ENCODE measurements at places on chromosomes 3 and 15.

DNA sequence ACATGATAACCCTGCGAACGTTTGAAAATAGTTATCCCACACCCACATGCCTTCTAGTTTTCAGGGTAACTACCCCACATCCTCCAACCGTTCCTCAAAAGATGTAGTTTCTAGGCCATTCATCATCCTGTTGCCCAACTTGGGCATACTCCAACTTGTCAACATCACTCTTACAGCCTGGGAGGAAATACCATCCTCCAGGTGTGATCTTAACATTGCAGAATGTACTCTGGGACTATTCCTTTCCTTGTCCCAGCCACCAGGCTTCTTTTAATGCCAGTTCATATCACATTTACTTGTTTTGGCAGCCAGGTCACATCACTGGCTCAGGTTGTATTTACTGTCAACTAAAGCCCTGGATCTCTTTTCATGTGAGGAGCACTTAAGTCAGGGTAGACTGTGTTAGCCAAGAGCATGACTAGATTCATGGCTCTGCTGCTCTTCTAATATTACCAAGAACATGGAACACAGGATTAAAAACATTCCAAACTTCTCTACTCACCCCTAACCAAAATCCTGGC lies 4.0 kb upstream of the DENND6A start:
- DNase-seq = no peak

GRCh38 chr3:40292637-40293349 lies 16.7 kb upstream of the EIF1B start:
- no peak for DNase-seq

- no peak for DNase-seq
These were observed 1063.0 kb upstream of the GBE1 start for GRCh38 chr3:82824491-82824890.

- no peak for DNase-seq
These were observed 9.7 kb downstream of the TTC23 start for GRCh38 chr15:99239545-99240198.

GRCh38 chr3:114675104-114675503 lies 381.3 kb downstream of the TIGIT start:
- no peak for DNase-seq

GRCh38 chr3:44434834-44435510 lies 42.5 kb downstream of the ZNF445 start:
- no peak for DNase-seq

DNA sequence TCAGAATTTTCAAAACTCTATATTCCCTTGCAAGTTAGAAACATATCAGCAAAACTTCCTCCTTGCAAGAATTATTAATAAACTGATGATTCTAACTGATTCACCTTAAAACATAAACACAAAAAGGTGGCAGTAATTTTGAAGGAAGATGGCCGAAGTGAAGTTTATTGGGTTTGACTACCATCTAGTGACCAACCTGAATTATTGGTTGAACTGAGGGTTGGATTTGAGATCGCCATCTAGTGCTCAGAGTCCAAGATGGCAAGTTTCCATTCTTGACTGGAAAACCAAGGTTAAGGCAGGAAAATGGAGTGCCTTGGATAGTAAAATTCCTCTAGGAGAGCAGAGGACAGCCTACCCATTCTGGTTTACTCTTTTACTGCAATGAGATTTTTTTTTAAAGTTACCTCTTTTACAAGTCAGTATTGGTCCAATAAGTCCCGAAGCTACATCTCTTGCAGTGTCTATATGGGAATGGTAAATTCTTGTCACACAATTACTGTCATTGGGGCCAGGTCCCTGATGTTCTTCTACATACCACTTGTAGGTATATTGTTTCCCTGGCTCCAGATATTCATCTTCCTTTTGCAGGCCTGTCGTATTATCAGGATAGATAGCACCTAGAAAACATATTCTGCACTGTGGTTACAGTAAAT lies 51.6 kb upstream of the CP start:
- no peak for DNase-seq

DNA sequence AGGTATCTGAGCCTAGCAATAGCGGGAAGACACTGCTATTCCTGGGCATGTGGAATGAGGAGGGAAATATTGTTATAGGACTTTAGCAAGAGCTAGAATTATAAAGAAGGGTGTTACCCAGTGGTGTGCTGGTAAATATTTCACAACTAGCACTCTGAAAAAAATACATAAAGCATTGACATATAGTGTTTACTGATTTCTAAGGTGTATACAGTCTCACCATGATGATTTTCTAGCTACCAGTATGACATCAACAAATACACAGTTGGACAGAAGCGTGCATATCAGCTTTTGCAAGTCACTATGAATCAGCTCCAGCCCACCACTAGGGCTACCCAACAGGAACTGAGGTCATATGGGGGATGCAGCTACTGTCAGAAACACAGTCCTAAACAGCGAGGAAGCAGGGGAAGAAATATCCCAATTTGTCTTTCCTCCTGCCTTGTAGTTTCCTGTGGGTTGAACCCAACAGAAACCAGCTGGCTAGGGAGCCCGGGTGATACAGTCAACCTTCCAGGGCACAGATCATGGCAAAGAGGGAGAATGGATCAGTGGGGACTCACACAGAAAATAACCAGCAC lies 39.6 kb downstream of the HGD start:
- DNase-seq = no peak

DNA sequence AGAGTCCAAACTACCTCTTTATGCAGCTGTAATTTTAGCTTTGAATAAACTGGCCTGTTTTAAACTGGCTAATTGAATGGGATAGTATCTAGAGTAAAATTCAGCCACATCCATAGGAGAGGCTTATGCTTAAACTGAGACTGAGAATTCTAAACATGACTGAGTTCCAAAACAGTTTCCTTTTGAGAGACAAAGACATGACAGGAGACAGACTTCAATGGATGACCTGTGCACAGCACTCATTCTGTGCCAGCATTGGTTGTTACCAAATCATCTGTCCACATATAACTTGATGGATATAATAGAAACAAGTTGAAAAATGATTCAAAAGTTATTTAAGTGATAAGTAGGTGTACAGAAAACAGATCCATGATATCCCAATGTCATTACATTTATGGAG lies 20.9 kb downstream of the IL12A start:
- DNase-seq = no peak

- no peak for DNase-seq
These were observed 34.0 kb upstream of the NPHP3 start for GRCh38 chr3:132756108-132756650.

- DNase-seq = no peak
These were observed 8.5 kb upstream of the SLC24A5 start for GRCh38 chr15:48112242-48112641.

GRCh38 chr3:182760576-182761164 lies 32.6 kb upstream of the ATP11B start:
- DNase-seq = no peak

DNA sequence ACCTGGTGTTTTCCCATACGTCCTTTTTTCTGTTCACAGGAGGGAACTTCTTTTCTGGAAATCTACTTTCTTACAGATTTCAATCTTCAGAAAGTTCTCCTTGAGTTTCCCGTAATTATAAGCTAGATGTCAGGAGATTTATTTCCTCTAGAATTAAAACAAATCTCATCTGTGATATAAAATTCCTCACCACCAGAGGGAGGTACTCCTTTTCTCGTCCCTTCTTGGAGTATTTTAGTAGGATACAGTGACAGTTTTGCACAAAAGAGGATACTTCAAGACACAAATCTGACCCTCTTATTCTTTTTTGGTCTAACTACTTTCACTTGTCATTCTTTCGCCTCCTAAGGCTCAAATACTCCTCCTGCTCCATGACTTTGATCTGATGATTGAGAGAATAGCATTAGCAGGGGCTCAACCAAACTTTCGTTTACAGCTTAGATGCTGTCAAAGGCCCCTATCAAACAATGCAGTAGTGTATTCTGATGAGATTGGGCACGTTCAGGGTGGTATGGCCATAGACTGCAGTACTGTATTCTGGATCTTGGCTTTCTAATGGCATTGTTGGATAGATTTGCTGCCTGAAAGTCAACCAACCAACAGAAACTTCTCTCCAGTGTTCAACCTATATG lies 38.0 kb downstream of the TMEM41A start:
- no peak for DNase-seq

GRCh38 chr3:24168977-24169376 lies 223.9 kb downstream of the NR1D2 start:
- no peak for DNase-seq

GRCh38 chr3:110391640-110392395 lies 679.8 kb upstream of the NECTIN3 start:
- DNase-seq = no peak

DNA sequence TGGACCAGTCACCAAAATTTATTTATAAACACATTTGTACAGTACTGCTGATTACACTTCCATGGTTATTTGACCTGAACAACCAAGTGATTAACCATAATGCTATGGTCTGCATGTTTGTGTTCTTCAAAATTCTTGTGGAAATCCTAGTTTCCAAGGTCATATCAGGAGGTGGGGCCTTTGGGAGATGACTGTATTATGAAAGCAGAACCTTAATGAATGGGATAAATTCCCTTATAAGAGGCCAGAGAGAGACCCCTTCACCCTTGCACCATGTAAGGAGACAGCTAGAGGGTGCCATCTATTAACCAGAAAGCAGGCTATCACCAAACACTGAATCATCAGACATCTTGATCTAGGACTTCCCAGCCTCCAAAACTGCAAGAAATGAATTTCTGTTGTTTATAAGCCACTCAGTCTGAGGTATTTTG lies 1.9 kb downstream of the SCAPER start:
- DNase-seq = no peak

GRCh38 chr3:152309031-152309430 lies 40.3 kb downstream of the MBNL1 start:
- DNase-seq = no peak

- no peak for DNase-seq
These were observed 349.7 kb downstream of the LPP start for GRCh38 chr3:188503647-188504046.

- no peak for DNase-seq
These were observed 52.9 kb downstream of the GASK1A start for GRCh38 chr3:43031889-43032545.

DNA sequence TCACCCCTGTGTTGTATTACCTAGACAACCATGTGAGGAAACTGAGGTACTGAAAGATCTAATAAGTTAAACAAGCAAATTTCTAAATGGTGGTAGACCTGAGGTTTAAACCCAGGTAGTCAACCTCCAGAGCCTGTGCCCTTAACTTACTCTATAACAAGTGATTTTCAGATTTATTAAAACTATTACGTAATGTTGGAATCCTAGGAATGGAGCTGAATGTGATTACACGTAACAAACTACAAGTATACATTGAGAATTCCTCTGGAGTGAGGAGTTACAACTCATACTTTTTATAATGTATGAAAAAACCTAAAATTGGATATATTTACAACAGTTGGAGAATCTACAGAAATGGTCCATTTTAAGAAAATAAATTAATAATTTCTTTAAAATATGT lies 18.0 kb downstream of the FAM98B start:
- DNase-seq = no peak

GRCh38 chr3:10160346-10160745 lies 4.4 kb upstream of the IRAK2 start:
- DNase-seq = no peak

DNA sequence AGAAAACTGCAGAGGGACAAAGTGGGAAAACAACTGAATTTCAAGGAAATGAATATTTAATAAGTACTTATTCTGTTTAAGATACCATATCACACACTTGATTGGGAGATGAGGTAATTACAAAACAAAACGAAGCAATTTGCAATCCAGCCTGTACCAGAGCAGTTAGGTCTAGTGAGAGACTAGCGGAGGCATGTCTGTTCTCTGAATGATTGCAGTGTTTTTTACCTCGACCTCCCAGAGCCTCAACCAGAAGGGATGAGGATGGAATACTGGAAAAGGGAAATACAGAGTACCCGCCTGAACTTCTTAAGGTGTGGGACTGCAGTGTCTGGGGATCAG lies 59.5 kb downstream of the PIK3CB start:
- no peak for DNase-seq

GRCh38 chr15:64066451-64066850 lies 20.2 kb upstream of the DAPK2 start:
- DNase-seq = no peak

DNA sequence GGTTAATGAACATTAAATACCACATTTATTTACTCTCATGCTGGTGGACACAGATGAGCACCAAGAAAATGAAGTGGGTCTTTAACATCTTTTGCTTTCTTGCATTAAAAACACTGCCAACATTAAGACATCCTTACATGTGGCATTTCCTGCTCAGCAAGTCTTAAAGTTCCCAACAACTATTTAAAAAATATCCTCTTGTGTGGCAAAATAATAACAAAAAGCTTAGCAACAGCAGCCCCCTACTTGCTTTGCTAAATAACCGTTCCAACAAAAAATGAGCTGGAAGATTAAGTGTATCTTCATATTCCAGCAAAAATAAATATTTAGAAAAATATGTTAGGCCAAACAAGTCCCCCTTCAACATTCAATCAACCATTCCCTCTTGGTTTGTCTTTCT lies 93.1 kb downstream of the SUCLG2 start:
- no peak for DNase-seq

- DNase-seq = no peak
These were observed 171.0 kb upstream of the NANOGP8 start for GRCh38 chr15:35256141-35256540.

GRCh38 chr3:69079269-69080159 lies 651 bp downstream of the UBA3 start:
- DNase-seq = peak; percentile 52

- DNase-seq = no peak
These were observed 38.3 kb downstream of the PDE8A start for GRCh38 chr15:85019815-85020590.

- no peak for DNase-seq
These were observed 15.5 kb upstream of the PPP1R2 start for GRCh38 chr3:195558602-195559001.

GRCh38 chr3:180059356-180059755 lies 22.6 kb upstream of the PEX5L start:
- DNase-seq = no peak

GRCh38 chr3:134277066-134277660 lies 26.5 kb upstream of the RYK start:
- DNase-seq = no peak

GRCh38 chr3:144466540-144466939 lies 494.9 kb downstream of the DIPK2A start:
- DNase-seq = no peak

DNA sequence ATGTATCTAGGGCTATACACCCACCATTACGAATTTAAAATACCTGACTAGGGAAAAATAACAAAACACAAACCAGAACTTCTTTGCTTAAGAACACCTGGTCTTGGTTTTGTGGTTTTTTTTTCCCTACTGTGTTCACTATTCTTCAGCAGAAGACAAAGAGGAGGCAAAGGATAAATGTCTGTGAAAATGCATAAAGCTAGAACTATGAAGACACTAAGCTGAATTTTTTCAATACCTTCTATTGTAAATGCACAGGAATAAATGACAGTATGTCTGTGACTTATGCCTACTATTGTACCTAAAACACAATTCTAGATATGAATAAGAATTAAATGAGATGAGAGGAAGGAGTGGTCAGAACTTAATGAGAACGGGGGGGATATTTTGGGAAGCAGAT lies 86.9 kb downstream of the TBL1XR1 start:
- no peak for DNase-seq

DNA sequence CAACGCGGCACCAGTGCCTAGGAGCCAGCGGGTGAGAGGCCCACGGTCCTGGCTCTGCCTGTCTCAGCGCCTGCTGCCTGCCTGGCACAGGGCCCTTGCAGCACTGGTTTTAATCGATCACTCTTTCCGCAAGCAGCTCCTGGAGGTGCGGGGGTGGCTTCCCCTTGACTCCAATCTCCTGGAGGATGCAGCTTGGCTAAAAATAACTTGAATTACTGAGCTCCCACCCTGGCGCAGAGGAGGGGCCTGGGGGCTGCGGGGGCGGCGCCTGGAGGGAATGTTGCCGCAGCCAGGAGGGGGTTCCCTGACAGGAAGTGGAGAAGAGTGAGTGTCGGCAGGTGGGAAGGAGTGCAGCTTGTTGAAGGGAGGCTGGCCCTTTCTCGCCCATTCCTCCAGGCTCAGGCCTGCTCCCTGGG lies 9.9 kb upstream of the RPL29 start:
- DNase-seq = no peak
